ENCODE measurements at places on chromosomes 3 and 15.

GRCh38 chr3:127615631-127616305 is 13.2 kb upstream of the PODXL2 start:
- no peak for DNase-seq

DNA sequence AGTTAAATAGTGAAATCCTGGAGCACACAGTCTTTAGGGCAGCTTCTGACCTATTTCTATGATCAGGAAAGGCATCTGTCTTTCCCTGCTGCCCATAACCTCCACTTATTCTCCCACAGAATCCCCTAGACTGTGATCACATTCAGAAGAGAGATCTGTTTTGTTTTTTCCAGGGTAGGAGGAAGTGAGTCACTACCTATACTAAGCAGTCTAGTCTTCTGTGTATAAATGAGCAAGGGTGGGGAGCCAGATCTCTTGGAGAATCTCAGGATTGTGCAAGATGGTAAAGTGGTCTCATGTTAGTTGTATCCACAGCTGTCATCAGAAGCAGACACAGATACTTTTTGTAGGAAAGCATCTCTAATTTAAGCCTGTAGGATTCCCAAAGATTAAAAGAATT is 11.8 kb upstream of the FBXO22 start:
- DNase-seq: no peak

GRCh38 chr3:51436998-51437639 is 46.0 kb downstream of the RBM15B start:
- no peak for DNase-seq

DNA sequence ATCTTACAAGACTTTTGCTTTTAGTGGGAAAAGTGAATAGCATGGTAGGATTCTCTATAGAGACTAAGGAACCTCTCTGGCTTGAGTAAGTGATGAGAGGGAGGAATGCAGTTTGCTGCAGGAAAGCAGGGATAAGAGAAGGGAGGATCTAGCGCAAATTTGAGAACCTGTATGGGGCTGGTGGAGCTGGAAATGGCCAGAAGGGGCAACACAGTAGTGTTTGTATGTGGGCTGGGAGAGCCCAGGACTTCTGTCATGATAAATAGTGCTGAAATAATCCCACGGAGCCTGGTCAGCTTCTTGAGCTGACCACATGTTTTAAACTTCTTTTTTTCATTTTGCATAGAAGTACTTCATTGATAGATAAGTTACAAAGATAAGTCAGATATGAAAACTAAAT is 11.2 kb upstream of the SHC4 start:
- no peak for DNase-seq

DNA sequence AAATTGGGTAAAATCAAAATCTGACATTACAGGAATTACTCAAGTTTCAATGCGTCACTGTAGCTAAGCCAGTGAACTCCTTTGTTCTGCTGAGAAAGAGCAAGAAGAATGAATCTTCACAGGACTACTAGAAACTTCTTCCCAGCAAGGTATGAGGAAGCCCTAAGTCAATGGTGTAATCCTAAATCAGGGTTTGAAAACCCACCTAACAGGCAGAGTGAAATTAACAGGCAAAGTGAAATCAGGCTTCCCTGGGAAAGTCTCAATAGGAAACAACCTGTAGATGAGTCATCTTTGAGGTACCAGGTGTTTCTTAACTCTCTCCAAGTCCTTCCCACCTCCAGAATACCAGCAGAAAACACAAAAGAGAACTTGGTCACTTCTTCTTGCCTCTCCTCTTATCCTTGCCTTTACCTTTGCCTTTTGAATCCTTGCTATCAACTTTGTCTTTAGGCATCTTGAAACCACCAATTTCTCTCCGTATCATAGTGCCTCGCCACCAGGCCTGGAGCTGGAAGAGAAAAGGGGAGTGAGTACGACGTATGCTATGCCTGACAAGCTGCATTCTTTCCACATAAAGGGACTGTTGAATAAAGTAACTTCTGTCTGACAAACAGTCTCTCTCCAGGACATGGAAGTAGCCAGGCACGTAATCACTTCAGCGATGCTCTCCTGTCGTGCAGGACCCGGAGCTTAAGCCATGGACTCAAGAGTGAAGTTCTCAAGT is 60.6 kb upstream of the RPL35A start:
- DNase-seq: no peak
